ENCODE measurements at places on chromosomes 4 and X.
A peak's percentile ranks its signal among the peaks of the same experiment; 100 is the strongest.

DNA sequence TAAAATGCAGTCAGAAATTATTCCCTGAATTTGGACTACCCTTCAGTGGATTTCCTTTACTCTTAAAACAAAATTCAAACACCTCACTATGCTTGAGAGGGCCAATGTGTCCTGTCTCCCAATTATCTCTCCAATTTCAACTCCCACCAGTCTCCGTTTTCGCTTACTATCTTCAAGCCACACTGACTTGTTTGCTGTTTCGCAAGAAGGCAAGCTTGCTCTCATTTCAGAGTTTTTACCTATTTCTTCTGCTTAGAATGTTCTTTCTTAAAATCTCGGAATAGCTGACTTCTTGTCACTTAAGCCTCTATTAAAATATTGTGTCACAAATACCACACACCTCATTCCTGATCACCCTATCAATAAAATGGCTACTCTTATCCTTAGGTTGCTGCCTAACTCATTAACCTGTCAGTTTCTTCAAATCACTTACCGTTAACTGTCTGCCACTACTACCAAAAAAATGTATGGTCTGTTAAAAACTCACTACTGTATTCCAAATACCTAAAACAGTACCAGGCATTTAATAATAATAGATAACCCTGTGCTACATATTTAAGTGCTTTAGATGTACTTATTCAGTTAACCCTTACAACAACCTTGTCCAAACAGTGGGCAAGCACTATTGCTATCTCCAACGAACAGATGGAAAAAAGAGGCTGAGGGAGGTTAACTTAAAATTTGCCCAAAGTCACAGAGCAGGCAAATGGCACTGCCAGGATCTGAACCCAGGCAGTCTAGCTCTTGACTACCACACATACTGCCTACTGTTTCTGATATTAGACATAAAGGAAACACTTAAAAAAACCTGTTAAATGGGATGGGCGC, 2.9 kb downstream of the UBA6 start:
- ATAC-seq, result no peak

- peak; percentile 97 for ATAC-seq
Measured at GRCh38 chr4:38529189-38530115, 134.5 kb upstream of the KLF3 start.

DNA sequence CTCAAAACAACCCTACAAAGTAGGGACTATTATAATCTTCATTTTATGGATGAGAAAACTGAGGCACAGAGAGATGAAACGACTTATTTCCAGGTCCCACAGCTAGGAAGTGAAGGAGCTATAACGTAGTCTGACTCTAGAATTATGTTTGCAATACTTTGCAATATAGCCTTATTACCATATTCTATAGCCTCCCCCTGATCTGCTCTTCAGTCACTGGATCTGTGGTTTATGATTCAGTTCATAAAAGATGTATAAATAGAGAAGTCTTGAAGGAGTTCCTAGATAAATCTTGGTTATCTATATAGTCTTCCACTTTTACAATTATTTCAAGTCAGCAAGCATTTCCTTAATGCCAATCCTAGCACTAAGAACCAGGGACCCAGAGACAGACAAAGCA, 57.5 kb downstream of the OPHN1 start:
- no peak for ATAC-seq

DNA sequence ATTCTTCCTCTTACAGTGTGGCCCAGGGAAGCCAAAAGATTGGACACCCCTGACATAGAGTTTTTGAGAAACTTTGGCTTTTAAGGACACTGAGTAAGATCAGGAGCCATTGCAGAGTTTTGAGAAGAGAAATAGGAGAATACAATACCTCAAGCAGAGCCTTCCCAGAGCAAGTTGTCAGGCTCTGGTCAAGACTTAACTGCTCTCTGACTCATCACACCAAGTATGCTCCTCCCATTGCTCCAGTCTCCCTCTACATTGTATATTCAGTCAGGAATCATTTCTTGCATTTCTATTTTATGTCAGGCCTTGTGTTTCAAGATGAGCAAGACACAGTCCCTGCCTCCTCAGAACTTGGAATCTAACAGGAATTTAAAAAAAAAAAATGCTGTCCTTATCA, 176.4 kb upstream of the FMR1 start:
- ATAC-seq, result no peak

DNA sequence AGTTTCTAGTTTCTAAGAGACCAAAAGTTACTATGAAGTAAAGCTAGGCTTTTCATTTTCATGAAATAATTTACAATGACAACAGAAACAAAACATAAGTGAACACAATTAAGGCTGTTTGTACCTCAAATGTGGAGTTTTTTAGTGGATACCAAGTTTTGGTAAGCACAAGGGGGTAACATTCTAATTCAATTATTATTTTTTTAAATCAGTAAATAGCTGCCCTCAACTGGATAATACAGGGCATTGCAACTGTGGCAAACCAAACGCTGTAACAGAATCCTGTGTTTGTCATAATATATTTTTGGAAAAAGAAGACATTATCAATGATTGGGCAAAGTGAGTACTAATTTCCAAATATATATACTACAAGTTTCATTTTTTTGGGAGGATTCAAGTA, 150.3 kb downstream of the FBXW7 start:
- ATAC-seq, result no peak

DNA sequence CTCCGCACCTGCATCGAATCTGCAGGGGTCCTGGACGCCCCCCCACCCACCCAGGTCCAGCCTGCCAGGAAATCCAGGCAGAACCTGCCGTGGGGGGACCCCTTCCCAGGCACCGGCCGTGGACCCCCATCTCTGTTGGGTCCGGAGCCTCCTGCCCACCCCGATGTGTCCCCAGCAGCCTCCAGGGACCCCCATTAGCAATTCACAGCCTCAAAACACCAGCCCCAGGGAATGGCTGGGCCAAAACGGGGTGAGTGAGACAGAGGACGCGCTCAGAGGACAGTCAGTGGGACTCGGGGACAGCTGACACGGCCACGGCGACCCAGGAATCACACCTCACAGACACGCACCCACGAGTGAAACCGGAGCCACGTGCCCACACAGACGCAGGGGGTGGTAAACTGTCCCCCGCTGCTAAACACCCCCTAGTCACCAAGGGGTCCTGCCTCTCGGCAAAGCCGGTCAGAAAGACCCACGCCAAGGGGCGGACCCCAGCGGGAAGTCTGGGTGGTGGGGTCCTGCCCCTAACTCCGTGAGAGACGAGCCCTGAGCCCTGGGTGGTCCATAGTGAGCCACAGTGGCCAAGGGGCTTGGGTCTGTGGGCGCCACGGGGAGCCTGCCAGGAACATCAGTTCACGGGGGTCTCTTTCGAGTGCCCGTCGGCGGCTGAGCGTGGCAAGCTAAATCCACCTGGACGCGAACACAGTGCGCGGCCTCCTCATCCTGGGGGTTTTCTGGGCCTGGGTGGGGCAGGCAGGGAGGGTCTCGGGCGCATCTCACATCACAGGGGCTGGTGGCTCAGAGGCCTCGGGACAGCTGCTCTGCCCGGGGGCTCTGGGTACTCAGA, 126.5 kb upstream of the NKX1-1 start:
- no peak for ATAC-seq

GRCh38 chrX:40473460-40474204, 107.1 kb upstream of the ATP6AP2 start:
- ATAC-seq, result no peak

- no peak for ATAC-seq
Measured at GRCh38 chr4:155565330-155565729, 101.3 kb upstream of the GUCY1A1 start.

- ATAC-seq, result no peak
Measured at GRCh38 chrX:78387364-78387763, 60.0 kb upstream of the CYSLTR1 start.

DNA sequence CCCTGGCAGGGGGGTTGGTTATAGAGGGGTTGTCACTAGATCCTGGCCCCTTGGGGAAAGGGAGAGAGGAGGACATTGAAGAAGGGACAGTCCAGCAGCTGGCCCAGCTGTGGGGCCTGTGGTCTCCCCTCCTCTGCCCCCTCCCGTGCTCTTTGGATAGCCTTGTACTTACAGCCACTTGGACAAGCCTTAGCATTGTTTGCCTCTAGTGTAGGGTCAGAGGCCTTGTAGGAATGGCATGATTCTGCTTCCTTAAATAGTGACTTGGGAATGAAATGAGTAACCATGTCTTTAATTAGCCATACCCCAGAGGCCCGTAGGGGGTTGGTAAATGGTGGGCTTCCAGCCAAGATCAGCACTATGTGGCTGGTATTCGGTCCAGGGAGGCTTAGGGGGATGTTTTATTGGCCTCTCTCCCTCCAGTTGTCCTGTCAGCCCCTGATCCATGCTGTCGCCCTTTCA, 230.6 kb downstream of the PTTG2 start:
- ATAC-seq, result no peak

- ATAC-seq, result no peak
Measured at GRCh38 chr4:128153800-128154199, 92.7 kb downstream of the LARP1B start.

GRCh38 chrX:121579016-121579760, 531.8 kb downstream of the GLUD2 start:
- peak; percentile 42 for ATAC-seq

DNA sequence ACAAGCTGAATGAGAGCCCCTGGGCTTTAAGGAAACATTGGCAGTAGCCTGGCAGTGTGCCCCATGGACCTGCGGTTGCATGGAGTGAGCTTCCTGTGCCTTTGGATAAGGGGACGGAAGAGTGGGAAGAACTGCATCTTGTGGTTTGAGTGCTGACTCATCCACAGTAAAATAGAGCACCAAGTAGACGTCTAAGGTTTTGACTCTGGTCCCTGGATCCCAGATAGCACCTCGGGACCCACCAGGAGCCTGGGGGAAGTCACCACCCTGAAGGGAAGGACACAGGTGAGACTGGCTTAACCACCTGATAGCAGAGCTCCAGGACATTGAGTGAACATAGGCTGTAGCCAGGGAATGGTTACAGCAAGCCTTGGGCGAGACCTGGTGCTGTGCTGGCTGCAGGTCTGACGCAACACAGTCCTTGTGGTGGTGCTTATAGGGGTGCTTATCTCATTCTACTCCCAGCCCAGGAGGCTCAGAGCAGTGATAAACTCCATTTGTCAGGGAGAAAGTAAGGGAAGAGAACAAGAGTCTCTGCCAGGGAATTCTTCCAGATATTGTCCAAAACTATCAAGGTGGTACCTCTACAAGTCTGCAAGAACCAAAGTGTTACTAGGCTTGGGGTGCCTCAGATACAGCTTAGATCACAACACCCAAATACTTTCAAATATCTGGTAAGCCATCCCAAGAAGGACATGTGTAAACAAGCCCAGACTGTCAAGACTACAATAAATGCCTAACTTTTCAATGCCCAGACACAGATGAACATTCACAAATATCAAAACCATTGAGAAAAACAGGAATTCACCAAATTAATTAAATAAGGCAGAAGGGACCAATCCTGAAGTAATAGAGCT, 123.6 kb upstream of the TET2 start:
- ATAC-seq, result no peak

DNA sequence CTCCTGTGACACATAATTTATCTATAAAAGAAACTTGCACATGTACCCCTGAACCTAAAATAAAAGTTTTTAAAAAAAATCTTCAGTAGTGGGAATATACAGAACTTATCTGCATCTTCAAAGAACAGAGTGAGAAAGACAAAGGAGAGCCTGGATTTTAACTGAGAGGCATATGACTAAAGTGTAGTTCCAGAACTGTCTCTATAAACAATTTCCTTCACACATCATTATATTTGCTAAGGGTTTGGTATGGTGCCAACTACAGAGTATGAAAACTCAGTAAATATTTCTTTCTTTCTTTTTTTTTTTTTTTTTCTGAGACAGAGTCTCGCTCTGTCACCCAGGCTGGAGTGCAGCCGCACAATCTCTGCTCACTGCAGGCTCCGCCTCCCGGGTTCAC, 49.9 kb upstream of the NFKB1 start:
- no peak for ATAC-seq

- ATAC-seq, result no peak
Measured at GRCh38 chrX:132631579-132632232, 142.9 kb upstream of the MBNL3 start.

DNA sequence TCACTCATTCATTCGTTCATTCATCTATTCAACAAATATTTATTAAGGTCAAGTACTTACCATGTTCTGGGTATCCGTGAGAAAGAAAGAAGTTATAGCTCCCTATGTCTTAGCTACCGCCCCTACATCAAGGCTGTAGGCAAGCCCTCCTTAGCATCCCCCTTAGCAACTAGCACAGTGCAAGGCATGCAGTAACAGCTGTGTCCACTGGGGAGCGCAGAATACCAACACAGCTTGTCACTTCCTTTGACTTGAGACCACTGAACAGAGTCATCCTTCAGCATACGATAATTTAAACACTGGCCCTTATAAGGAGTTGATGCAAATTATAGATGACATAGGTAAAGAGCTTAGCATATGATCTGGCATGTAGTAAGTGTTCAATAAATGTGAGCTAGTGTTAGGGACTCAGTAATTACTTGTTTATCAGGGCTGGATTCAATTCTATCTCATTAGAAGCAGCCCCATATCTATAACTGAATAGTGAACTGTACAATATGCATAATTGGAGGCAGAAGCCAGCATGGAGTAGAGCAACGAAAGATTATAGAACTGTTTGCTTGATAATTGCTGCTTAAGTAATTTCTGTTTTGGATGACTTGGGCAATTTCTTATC, 8.7 kb downstream of the KIAA1210 start:
- ATAC-seq, result peak; percentile 52

GRCh38 chr4:7979652-7979968, 39.9 kb upstream of the AFAP1 start:
- ATAC-seq, result no peak

GRCh38 chrX:71128915-71129765, 10.7 kb downstream of the MED12 start:
- ATAC-seq, result peak; percentile 89

- ATAC-seq, result no peak
Measured at GRCh38 chrX:16212436-16212835, 45.2 kb downstream of the MAGEB17 start.

DNA sequence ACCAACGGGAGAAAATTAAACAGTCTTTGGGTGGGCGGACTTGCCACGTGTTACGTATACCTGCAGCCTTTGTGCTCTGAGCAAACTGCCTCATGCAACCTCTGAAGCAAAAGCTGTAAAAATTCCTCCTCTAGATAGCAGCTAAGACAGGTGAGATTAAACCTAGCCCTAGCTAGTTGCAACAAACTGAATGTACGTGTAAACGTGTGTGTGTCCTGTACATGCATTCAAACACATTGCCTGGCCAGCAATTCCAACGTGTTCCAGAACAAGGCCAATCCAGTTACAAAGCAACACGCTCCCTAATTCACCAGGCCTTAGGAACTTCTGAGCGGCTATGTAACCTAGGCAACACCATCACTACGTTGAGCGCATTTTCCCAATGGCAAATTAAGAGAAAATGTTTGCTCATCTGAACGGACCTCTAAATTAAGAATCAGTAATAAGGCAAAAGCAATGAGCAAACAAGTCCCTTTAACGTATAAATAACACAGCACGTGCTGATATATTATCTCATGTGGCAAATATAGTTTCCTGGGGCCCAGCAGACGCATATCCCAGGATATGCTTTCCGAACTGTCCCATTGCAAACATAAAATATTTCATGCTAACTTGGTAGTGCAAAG, 792 bp downstream of the PPID start:
- ATAC-seq, result no peak

DNA sequence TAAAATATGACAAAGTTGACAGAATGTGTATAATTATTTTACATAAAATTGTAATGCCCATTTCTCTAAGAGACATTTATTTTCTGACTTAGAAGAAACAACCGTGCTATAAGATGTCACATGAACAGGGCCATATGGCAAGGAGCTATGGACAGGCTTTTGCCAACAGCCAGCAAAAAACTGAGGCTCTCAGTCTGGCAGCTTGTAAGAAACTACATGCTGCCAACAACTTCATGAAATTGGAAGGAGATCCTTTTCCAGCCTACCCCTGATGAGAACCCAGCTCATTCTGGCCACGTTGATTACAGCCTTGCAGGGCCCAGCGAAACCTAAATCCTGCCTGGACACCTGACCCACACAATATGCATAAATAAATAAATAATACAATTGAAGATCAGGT, 250.3 kb upstream of the ARSJ start:
- no peak for ATAC-seq
